Activated CD4-positive, alpha-beta T cell treated with anti-CD3 and anti-CD28 coated beads, Interleukin-2, Interleukin-6, amounts not matched to agents 100 ng/mL and 50 ng/mL, durations not matched to agents 16 hours and 8 hours (primary cell): ENCODE measurements at places on chromosomes 16 and 17.

- DNase-seq: no peak
These were observed 24.9 kb downstream of the TEKT5 start for GRCh38 chr16:10669791-10670190.

DNA sequence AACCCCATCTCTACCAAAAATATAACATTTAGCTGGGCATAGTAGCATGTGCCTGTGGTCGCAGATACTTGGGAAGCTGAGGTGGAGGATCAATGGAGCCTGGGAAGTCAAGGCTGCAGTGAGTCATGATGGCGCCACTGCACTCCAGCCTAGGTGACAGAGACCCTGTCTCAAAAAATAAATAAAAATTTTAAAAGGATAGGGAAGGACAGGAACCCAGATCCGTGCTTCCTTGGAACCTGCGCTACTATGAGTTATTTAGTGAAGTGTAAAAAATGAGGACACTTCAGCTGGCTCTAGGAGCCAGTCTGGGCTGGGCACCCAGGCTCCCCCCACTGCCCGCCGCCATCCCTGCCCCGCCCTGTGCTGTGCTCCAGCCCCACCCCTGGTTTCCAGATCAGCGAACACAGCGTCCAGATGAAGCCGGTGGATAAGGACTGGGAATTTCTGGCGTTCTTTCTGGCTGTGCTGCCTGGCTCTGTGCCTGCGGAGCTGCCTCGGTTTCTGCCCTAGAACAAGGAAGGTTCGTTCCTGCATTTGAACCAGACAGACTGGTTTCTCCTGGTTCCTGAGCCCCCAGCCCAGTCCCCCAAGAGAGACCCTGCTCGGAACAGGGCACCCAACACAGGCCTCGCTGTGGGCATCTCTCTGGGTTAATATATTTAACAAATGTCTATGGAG, 18.5 kb downstream of the PLLP start:
- no peak for DNase-seq

DNA sequence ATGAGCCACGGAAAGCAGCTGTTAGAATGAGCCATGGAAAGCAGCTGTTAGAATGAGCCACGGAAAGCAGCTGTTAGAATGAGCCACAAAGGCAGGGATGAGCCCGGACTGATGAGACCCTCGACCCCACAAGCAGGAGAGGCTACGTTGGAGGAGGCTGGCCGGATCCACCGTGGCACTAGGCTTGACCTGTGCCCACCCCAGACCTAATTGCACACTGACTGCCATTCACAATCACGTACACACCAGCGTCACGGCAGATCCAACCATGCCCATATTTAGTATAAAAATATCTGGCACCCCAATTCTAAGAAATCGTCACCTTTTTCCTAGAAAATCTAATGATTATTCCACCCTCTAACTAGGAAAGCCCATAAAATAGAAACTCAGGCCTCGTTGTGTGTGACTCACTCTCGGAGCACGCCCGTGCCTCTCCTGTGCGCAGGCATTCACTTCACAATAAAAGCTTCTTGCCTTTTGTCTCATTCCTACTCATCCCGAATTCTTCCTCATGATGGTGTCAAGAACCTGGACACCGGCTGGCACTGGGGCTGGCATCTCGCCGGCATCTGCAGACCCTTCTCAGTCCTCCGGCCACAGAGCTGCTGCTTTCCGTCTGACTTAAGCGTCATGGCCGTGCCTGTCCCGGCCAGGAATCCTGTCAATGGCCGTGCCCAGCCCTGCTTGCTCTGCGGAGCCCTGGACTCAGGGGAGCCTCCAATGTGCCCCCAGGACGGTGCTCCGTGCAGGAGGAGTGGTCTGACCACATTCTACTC, 5.5 kb upstream of the SECTM1 start:
- DNase-seq: peak; percentile 27

DNA sequence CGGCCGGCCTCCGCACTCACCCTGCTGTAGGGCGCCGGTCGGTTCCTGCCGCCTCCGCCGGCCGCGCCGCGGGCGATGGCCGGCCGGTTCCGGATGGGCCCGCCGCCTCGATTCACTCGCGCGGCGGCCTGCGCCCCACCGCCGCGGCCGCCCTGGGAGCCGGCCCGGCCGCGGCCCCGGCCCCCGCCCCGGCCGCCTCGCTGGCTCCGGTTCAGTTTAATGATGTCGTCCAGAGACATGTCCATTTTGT, 158 bp downstream of the ALYREF start:
- no peak for DNase-seq

DNA sequence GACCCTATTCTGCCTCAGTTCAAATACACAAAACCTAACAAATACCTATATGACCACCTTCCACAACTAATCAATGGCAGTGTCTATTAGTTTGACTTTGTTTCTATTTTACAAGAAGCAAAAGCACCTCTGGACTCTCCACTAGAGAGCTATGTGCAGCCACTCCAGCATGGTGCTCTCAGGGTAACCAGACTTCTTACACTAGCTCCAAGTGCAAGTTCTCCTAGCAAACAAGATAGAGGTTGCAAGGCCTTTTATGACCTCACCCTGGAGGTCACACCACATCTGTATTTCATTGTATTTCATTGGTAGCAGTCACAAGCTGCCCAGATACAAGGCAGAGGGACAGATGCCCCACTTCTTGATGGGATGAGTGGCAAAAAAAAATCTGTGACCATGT, 8.3 kb upstream of the ZNF263 start:
- DNase-seq: no peak

- DNase-seq: peak; percentile 27
These were observed 14.7 kb upstream of the BCAR1 start for GRCh38 chr16:75265911-75266701.

- no peak for DNase-seq
These were observed 13.0 kb upstream of the DPEP1 start for GRCh38 chr16:89600427-89600826.

- DNase-seq: no peak
These were observed 1.4 kb downstream of the NEK8 start for GRCh38 chr17:28729950-28730330.

- no peak for DNase-seq
These were observed 158.3 kb downstream of the NTN1 start for GRCh38 chr17:9179602-9180001.

GRCh38 chr16:51009359-51009758, 141.7 kb downstream of the SALL1 start:
- DNase-seq: no peak

GRCh38 chr17:11645426-11645825, 47.2 kb downstream of the DNAH9 start:
- DNase-seq: no peak

DNA sequence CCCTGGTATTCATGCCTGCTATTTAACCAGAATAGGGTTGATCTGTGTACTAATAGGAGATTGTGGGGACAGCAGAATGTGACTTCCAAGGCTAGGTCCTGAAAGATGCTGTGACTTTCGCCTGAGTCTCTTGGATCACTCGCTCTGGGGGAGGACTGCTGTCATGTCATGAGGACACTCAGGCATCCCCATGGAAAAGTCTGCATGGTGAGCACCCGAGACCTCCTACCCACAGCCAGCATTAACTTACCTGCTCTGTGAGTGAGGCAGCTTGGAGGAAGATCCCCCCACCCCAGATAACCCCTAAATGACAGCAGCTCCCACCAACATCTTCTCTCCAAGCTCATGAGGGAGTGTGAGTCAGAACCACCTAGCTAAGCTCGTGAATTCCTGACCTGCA, 30.3 kb upstream of the C16orf78 start:
- no peak for DNase-seq
